ENCODE measurements at places on chromosomes 7 and 10.

GRCh38 chr10:75211007-75211691 lies 553 bp downstream of the VDAC2 start:
- DNase-seq: no peak

GRCh38 chr10:72171175-72171630 lies 44.6 kb upstream of the ANAPC16 start:
- no peak for DNase-seq

DNA sequence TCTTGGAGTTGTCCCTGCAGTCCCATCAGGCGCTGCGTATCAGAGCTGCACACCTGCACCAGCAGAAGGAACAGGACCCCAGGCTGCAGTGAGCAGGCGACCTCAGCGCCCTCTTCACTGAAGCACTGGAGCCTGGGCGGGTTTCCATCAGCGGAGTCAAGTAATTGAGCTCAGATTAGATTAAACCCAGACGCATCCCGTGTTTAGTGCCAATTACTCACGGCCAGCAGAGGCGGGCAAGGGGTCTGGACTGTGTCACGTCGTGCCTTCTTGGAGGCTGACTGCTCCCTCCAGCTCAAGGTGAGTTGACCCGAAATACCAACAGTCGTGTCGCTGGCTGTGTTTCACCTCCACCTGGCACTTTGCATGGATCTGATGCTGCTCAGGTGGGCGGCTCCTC lies 123.6 kb downstream of the CXCL12 start:
- no peak for DNase-seq

GRCh38 chr7:45026984-45027773 lies 27.2 kb downstream of the CCM2 start:
- no peak for DNase-seq

GRCh38 chr10:29204070-29204800 lies 84.6 kb upstream of the LYZL1 start:
- DNase-seq: no peak

DNA sequence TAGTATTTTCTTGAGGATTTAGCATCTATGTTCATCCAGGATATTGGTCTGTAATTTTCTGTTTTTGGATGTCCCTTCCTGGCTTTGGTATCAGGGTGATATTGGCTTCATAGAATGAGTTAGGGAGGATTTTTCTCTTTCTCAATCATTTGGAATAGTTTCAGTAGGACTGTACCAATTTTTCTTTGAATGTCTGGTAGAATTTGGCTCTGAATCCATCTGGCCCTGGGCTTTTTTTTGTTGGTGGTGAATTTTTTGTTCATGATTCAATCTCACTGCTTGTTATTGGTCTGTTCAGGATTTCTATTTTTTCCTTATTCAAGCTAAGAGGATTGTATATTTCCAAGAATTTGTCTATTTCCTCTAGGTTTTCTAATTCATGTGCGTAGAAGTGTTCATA lies 192.7 kb downstream of the KIF20B start:
- no peak for DNase-seq

GRCh38 chr10:95116869-95117269 lies 47.6 kb upstream of the CYP2C8 start:
- DNase-seq: no peak

- no peak for DNase-seq
Measured at GRCh38 chr10:67925449-67926005, 41.1 kb downstream of the SIRT1 start.

DNA sequence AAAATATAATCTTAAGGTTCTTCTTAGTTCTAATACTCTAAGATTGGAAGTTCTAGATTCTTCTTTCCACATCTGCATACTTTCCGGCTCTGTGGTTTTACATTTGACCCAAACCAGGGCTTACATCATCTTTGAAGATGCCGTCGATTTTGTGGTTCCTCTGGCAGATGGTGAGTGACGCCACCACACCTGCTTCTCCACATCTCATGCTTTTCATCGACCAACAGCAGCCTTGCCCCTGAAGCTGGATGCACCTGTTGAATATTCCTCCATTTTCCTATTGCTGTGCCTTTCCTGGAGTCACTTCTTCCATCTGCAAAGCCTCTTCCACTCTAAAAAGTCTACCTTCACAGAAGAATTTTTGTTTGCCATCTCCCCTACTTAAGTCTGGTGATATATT lies 121.3 kb downstream of the PRKCQ start:
- DNase-seq: no peak

GRCh38 chr10:21069929-21070700 lies 173.0 kb upstream of the NEBL start:
- DNase-seq: no peak

DNA sequence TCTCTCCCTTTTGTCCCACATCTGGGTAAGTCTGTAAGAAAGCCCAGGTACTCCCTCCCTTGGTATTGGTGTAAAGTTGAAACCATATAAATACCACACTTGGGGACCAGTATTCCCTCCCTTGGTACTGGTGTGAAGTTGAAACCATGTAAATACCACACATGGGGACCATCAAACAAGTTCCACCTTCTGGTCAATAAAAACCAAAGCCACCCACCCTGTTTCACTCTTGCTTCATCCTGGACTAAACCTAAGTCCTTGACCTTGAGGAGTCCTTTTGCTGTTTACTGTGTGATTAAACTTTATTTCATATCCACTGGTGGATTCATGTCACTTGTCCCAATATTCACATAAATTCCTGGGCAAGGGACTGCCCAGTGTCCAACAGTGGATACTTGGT lies 8.4 kb downstream of the P4HA1 start:
- DNase-seq: no peak

DNA sequence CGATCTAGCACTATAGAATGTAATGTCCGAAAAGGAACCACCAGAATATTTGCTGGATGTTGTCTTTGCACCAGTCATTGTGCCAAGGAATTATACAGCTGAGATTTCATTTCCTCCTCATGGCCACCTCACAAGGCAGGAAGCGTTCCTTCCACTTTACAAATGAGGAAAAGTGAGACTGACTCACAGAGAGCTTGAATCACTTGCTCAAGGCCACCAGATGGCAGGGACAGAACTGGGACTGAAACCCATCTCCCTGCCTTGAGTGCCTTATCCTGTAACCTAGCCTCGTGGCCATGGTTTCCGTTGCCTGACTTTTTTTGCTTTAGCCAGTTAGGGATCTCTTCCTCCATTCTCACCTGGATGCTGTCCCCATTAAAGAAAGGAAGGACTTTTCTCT lies 44.7 kb upstream of the PDZD8 start:
- DNase-seq: no peak

- no peak for DNase-seq
Measured at GRCh38 chr7:25789701-25790640, 362.0 kb upstream of the NFE2L3 start.

DNA sequence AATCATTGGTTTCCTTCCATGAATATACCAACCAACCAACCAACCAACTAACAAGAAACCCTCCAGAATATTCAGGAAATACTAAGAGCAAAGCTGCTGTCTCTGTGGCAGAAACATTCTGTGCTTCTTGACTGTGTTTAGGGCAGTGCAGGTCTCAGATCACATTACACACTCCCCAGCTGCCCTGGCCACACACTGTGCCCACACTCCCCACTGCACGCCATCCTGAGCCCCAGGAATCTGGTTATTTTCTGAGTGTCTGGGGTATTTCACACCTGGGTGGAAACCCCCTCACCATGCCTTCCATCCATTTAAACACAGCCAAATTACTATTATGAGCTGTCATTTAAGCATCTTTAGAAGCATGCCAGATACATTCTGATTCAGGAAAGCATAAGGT lies 183.7 kb upstream of the ANK3 start:
- DNase-seq: no peak

GRCh38 chr10:86354761-86355540 lies 11.6 kb downstream of the GRID1 start:
- no peak for DNase-seq

DNA sequence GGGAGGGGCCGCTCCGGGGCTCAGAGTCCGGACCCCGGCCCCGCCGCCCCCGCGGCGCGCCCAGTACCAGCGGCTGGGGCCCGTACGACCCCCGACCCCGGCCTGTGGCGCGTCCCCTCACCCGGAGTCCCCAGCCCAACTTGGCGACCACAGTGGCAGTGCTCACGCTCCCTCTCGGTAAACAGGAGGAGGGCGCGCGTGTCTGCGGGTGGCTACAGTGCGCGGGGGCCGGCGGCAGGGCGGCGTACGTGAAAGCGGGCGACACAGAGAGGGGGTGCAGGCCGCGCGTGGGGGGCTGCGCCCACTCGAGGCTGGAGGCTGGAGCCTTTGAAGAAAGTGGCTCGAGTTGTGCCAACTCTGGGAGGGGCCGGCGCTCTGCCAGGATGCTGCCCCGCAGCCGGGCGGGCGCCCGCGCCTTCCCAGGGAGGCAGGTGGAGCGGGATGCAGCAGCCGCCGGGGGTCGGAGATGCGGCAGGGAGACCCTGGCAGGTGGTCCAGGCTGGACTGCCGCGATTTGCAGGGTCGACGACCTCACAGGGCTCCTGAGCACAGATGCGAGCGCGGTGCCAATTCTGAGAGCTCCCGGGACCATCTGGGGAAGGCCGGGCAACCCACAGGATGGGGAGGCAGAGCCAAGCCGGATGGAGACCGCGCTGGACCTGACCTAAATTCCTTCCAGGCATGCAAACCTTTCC lies 655 bp downstream of the PTPRE start:
- no peak for DNase-seq

DNA sequence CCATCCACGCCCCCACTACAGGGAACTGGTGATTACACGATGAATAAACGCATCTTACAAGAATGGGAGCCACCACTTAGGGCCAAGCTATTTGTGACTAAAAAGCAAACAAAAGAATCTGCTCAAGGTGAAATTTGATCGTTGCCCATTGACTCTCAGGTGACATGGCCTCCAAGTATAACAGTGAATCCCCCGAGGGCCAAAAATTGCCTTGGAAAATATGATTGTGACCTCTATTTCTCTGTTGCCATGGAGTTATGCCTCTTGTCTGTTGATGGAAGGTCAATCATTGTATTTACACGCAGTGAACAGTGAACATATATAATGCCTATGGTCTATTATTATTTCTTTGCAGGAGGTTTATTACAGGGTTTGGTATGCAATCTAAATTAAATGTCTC lies 282.3 kb downstream of the KLF6 start:
- no peak for DNase-seq

GRCh38 chr10:127953876-127954275 lies 47.0 kb downstream of the PTPRE start:
- DNase-seq: no peak

- no peak for DNase-seq
Measured at GRCh38 chr7:55386541-55386940, 21.4 kb downstream of the LANCL2 start.

DNA sequence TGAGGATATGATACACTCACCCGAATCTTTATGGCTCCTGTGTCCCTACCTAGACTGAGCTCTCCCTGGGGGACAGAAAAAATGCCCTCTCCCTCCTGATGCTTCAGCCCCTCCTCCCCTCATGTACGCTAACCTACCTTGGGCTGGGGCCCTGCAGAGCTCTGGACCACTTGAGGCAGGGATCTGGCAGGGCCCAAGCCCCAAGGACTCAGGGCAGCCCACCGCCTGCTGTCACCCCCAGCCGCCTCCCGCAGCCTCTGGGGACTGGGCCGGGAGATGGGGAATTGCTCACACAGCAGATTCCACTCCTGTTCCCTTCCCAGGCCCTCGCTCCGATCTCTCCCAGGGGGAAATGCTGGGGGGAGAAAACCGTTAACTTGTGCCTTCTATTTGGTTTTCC lies 32.9 kb upstream of the LBX1 start:
- no peak for DNase-seq

GRCh38 chr10:54667136-54667535 lies 133.9 kb downstream of the PCDH15 start:
- DNase-seq: no peak

DNA sequence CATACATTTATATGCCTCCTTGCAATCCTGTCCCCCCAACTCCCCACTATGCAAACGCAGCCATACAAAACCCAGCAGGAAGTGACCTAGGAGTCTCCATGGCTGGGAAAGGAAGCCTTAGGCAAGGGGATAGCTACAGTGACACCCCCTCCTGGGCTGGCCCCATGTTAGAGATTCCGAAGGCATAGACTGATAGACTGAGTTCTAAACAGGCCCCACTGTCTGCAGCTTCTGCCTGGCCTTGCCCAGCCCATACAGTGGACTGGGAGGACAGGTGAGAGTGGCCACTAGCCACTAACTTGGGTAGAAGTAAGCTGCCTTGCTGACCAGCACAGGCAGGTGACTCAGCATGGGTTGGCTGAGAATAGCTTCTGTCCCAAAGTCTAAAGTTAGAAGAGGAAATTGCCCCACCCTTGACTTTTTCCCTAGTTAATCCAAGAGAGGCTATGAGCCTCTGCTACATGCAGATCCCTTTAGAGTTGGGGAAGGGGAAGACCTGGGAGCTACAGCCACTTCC lies 106.3 kb downstream of the C10orf105 start:
- DNase-seq: no peak

- no peak for DNase-seq
Measured at GRCh38 chr7:81207801-81208200, 288.9 kb upstream of the SEMA3C start.

- DNase-seq: no peak
Measured at GRCh38 chr7:88001744-88002530, 67.9 kb downstream of the ADAM22 start.

DNA sequence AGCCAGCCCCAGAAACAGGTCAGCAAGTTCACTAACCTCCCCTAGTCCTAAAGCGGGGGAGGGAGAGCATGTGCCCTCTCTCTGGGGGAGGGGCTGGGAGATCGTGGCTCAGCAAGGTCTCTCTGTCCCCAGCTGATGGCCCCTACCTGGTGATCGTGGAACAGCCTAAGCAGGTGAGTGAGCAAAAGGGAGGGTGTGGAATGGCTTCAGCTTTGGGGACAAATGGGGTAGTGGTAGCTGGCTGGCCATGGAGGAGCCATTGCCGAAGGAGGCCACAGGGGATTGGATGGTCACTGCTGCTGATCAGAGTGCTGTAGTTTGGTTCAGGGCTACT lies 779 bp downstream of the NFKB2 start:
- no peak for DNase-seq

GRCh38 chr7:137919987-137920386 lies 73.2 kb upstream of the DGKI start:
- no peak for DNase-seq

DNA sequence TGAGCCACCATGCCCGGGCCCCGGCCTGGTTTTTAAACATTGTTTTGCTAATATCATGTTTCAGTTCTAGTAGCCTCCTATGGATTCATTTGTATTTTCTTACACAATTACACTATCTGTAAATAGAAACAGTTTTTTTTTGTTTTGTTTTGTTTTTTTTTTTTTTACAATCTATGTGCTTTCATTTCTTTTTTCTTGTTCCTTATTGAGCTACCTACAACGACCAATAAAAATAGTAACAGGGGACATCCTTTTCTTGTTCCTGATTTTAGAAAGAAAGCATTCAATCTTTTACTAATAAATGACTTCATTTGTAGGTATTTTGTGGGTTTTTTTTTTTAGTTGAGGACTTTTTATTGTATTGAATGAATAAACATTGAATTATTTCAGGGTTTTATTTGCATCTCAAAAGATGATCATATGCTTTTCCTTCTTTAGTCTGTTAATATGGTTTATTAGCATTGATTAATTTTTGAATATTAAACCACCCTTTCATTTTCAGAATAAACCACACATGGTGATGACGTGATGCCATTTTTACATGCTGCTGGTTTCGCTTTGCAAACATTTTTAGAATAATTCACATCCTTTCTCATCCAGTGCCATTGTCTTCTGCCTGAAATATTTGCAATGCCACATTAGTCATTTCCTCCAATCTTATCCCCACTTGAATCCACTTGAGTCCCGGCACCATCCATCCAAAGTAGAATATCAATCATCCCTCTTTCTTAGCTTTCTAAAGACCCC lies 18.1 kb upstream of the AKR1E2 start:
- DNase-seq: no peak
